Activated naive CD8-positive, alpha-beta T cell treated with anti-CD3 and anti-CD28 coated beads for 36 hours (primary cell): ENCODE measurements at places on chromosomes 1 and 21.

- DNase-seq = no peak
These were observed 154.8 kb upstream of the RGS18 start for GRCh38 chr1:192003295-192004077.

- no peak for DNase-seq
These were observed 146.1 kb upstream of the VANGL1 start for GRCh38 chr1:115495625-115496024.

- no peak for DNase-seq
These were observed 28.9 kb downstream of the S1PR1 start for GRCh38 chr1:101265684-101266083.

GRCh38 chr1:35192853-35193664 is at the start of gene SFPQ:
Gene SFPQ (minus strand): TSS chr1:35193145. CDS start chr1:35193049, 96 bp downstream.
- DNase-seq = peak; percentile 93

DNA sequence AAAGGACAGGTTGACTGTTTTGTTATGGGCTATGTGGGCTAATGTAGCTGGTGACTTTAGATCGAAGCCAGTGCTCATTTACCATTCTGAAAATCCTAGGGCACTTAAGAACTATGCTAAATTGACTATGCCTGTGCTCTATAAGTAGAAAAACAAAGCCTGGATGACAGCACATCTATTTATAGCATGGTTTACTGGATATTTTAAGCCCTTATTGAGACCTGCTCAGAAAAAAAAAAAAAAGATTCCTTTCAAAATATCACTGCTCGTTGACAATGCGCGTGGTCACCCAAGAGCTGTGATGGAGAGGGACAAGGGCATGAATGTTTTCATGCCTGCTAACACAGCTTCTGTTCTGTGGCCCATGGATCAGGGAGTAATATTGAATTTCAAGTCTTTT is 48.1 kb downstream of the CAMSAP2 start:
- DNase-seq = no peak

GRCh38 chr1:95197616-95198252 is 36.3 kb upstream of the RWDD3 start:
- no peak for DNase-seq

- no peak for DNase-seq
These were observed 44.3 kb downstream of the PEX14 start for GRCh38 chr1:10519016-10519417.

- no peak for DNase-seq
These were observed 32.2 kb upstream of the ZNF281 start for GRCh38 chr1:200442023-200442422.

GRCh38 chr1:216843409-216843808 is 120.2 kb upstream of the ESRRG start:
- no peak for DNase-seq

DNA sequence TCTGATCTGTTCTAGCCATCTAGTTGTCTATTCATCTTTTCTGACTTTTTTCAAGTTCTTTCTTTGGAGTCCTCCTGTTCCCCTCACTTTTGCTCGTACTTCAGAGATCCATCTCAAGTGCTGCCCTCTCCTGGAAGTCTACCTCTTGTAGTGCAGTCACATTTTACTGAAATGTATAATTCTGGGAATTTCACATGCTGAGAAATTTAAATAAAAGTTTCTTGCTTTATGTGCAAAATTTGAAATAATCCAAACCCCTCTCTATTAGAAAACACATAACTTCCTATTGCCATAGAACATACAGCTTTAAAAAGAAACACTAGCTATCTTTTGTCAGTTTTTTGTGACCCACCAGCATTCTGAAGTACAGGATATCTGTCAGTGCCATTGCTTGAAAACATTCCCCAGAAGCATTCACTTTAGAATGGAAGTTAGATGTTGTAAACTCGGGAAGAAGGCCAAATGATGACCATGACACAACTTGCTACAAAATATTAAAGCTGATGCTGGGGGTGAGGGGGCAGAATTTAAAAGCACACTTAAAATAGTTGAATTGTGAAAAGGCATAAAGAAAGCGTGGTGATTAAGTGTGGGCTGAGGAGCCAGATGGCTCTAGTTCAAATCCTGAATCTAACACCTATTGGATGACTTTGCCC is 22.0 kb downstream of the RLF start:
- DNase-seq = no peak

- DNase-seq = no peak
These were observed 593 bp upstream of the CD53 start for GRCh38 chr1:110872366-110872744.

- DNase-seq = no peak
These were observed 14.1 kb downstream of the PIK3C2B start for GRCh38 chr1:204480515-204480914.

DNA sequence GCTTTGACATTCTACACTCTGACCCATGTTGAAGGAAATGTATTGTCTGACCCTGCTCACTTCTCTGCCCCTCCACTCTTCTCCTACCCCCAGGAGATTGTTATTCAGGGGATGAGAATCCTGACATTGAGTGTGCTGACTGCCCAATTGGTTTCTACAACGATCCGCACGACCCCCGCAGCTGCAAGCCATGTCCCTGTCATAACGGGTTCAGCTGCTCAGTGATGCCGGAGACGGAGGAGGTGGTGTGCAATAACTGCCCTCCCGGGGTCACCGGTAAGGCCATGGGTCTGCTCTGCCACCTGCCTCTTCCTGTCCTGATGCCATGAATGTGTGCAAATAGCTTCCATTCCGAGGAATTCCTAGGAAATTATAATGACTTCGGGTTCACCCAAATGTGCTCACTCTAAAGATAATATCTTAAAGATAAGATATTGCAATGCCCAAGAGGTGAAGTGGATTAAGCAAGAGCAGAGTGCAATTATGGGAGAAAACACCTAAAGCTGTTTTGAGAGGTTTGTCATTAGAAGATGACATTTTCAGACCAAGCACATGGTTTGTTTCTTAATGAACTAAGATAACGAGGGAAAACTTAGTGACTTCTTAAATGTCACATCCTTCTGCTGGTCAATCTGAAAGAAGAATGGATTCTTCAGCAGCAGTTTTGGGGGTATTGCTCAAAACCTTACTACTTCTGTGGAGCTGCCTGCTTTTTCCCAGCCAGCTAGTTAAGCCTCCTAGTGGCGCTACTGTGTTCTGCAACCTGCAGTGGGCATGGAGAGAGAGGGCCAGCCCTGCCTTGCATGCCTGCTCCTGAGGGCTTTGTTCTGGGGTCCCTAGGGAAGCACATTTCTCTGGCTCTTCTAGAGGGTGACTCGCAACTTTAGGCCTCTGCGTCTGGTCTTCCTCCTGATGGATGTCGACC is 41.6 kb downstream of the LAMC2 start:
- DNase-seq = peak; percentile 34

DNA sequence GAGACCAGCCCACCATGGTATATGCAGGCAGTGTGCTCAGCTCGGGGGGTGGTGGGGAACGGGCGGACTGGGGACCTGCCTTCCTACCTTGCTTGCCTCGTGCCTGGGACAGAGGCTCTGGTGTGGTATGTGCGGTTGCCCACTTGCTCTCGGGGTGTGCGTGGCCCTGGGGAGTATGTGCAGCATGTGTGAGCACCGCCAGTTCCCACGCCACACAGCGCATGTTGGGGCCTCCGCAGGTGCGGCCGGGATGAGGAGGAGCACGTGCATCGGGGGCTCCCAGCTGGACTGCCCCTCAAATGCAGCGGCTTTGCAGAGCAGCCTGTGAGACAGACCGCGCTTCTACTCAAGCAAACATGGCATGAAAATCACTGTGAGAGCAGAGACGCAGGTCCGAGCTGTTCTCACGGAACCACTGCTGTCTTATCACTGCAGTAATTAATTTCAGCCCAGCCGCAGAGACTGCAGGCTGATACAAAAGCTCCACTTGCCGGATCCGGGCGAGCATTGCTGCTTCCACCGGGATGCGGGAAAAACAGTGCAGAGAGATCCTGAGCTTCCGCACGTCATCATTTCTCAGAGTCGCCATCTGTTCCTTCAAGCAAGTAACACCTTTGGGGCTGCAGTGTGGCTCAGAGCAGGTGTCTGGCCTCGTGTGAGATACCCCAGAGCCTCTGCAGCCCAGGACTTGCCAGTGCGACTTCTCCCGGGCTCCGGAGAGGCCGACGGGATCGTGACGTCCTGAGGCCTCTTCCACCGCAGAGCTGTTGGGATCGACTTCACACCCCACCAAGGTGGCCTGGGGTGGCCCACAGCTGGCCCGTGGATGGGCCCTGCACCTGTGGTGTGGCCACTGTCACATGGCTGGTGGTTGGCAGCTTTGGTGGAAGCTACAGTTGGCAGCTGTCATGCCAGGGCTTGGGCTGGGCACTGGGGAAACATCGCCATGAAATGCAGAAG is 92.6 kb upstream of the ACTRT2 start:
- no peak for DNase-seq

GRCh38 chr1:210815641-210816550 is 318.1 kb downstream of the KCNH1 start:
- DNase-seq = no peak

DNA sequence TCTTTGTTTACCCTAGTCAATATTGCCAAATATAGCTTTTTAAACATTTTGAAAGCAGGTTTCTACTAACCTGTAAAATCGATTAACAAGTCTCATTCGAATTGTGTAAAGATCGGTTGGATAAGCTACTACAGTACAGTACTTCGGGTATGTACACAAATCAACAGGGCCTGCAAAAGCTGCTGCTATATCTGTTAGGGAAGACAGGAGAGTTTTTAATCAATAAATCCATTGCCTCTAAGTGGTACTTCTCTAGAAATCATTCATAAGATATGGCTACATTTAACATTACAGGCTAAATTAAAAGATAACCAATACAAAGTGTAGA is 34.8 kb upstream of the PSMG1 start:
- DNase-seq = no peak

GRCh38 chr1:102772831-102773230 is 335.5 kb downstream of the COL11A1 start:
- DNase-seq = no peak

- DNase-seq = no peak
These were observed 77.1 kb downstream of the HLCS start for GRCh38 chr21:36889401-36889800.

DNA sequence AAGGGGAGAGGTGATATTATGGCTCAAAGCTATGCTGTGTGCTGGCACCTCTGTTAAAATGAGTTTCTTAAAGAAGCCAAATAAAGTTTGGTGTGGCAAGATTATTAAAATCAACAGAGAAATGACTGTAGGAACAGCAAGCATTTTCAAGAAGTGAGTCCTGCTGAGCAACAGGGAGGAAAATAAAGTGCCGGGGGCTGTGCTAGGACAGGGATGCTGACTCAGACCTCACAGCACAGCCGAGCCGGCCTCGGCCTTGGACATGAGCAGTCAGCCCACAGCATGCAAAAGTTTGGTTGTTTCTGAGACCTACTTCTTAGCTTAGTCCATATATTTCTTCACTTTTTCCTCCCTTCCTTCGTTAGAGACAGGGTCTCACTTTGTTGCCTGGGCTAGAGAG is 19.2 kb downstream of the CNIH3 start:
- DNase-seq = no peak

GRCh38 chr1:205631010-205631767 is 622 bp downstream of the ELK4 start:
- DNase-seq = peak; percentile 88

DNA sequence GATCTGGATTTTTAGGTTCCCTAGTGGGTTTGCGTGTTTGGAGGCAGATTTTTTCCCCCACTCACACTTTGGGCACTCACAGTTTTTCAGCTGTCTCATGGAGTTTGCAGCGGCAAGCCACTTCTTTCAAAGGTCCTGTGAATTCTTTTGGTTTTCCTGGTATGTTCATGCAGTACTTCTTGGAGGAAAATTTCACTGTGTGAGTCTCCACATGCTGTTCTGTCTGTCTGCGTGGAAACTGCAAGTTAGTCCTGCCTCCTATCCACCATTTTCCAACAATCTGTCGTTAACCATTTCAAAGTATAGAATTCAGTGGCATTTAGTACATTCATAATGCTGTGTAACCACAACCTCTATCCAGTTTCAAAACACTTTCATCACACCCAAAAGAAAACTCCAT is 793 bp upstream of the FMO1 start:
- DNase-seq = no peak

DNA sequence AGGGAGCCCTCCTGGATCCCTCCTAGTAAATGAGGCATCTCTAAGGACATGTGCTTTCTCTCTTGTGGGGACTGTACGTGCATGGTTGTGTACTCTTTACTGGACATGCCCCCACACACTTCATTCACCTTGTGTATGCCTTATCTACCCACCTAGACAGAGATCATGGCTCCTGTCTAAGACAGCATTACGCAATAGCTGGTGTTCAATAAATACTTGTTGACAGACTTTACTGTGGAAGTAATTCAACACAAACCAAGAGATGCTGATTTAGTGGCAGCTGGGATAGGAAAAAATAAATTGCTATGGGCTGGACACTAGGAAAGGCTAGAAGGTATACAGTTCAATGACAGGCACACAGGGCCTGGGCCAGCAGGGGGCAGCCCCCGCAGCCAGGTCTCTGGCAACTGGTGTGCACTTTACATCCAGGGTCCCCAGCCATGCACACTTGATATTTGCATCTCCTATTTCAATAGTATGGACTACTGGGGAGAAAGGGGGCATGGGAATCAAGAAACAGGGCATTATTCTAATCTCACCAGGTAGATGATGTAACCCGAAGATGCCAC is 24.2 kb downstream of the TRABD2B start:
- DNase-seq = no peak

DNA sequence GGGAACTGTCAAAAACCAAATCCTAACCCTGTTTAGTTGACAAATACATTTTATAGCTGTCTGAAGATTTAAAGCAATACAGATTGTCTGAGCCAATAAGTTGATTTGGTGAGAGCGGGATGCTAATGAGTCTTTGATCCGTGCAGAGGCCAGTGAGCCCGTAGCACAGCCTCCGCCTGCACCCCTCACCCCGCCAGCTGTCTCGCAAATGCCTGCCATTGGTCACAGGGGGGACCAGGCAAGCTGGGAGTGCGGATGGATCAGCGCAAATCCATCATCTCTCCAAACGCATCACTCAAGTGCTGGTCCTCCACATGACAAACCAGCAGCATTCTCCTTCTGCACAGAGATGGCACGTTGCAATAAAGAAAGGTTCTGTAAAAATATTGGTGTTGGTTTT is 51.0 kb downstream of the ZBTB18 start:
- DNase-seq = no peak

DNA sequence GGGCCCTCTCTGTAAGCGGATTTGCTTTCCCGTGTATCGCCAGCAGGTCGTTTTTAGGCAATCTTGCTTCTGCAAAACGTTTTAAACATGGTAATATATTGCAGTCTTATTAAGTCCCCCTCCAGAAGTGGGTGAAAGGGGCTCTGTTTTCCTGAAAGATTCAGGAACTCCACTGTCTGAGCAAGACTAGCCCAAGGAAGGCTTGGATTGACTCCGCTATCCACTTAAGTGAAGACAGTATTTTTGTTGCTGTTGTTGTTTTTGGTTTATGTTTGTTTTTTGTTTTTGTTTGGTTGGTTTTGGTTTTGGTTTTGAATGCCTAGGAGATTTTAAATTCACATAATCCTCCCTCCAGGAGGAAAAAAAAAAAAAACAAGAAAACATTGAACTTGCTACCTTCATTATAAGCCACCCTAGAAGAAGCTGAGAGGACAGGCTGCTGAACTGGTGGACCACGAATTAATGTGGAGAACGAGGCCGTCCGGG is 29.1 kb upstream of the NFIA start:
- DNase-seq = no peak

- no peak for DNase-seq
These were observed 22.9 kb downstream of the MEF2D start for GRCh38 chr1:156477526-156478249.
